T-helper 17 cell (primary cell): ENCODE measurements at places on chromosomes 2 and 18. TPM values are rescaled to one million over a fixed set of nuclear protein-coding genes. Genes with fewer than 3 reads are reported as not detected.

- DNase-seq, result no peak
These were observed 1495.5 kb upstream of the DDX18 start for GRCh38 chr2:116319001-116319400.

GRCh38 chr18:58438958-58439300 is 190.0 kb downstream of the ALPK2 start:
- no peak for DNase-seq

DNA sequence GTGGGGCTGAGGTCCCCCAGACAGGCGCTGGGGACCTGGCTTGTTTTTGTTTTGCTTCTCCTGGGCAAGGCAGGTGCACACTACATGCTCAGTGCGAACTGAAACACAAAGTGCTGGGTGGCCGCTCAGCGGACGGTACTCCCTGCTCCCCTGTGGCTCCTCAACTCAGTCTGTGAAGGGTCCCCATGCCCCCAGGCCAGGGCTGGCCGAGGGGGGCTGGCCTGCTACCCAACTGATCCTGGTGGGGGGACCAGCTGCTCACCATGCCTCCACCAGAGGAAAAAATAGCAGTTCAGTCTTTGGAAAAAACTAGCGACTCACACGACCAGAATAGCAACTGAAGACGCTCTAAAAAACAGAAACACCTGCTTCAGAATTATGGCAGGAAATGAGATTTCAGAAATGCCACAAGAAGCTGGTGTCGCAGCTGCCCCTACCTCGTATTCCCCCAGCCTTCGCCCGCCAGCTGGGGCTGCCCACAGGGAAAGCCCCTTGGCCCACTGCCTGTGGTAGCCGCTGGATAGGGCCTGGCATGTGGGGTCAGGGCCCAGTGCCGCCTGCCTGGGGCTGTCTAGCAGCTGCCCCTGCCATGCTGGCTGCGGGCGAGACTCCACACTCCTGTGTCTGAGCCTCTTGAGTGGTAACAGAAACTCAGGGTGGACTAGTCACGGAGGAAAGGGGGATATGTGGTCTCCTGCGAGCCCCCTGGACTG is 43.7 kb downstream of the MEX3C start:
- peak; percentile 21 for DNase-seq

DNA sequence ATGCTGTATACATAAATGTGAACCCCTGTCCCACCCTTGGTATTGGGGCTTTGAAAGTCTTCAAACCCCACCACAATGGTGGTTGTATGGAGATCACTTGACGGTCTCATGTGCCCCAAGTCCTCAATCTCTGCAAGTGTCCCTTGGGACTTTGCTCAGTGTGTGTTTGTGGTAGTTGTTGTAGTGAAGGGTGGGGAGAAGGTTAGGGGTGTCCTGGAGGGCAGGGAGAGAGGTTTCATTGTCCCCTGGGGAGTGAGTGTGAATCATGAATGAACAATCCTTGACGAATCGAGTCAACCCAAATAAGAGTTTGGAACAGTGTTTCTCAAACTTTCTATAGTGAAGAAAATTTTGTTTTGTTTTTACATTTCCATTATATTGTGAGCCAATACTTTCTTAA is 28.1 kb downstream of the COL4A3 start:
- DNase-seq, result no peak

- DNase-seq, result no peak
These were observed 63.0 kb downstream of the GLI2 start for GRCh38 chr2:120798567-120799247.

GRCh38 chr2:125471963-125472362 is 1184.0 kb upstream of the GYPC start:
- no peak for DNase-seq

GLB1L gene
- 3.1 TPM for total RNA-seq
